ENCODE measurements at places on chromosomes 6 and 20. TPM values are rescaled to one million over a fixed set of nuclear protein-coding genes. Genes with fewer than 3 reads are reported as not detected.

GRCh38 chr20:42255821-42256220 is 637.6 kb upstream of the CHD6 start:
- no peak overlapping the region for H3K4me3 ChIP-seq
- no peak overlapping the region for H3K27ac ChIP-seq
- H3K27me3 ChIP-seq: no peaks in the 10 kb centered on the region
- H3K4me1 ChIP-seq: no peaks in the 10 kb centered on the region
- DNase-seq: no peak
- no peaks in the 10 kb centered on the region for H3K36me3 ChIP-seq

DNA sequence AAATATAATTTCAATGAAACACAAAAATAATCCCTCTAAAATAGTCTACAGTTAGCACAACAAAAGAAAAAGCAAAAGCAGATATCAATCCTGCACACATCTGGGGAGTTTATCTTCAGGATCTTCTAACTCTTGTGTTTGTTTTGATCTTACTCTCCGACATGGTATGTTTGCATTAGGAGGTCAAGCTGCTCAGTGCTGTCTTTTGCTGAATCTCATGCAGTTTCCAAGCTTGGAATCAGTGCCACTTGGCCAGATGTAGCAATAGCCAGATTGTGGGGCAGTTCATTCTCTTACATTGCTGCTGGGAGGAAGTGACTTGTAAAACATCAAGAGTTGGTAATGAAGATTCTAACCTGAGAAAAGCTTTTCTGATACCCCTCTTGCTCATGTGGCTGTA is 29.5 kb downstream of the RIOK1 start:
- no peaks in the 10 kb centered on the region for H3K27me3 ChIP-seq
- H3K36me3 ChIP-seq: no peaks in the 10 kb centered on the region
- no peak overlapping the region for H3K4me3 ChIP-seq
- H3K27ac ChIP-seq: no peak overlapping the region

DNA sequence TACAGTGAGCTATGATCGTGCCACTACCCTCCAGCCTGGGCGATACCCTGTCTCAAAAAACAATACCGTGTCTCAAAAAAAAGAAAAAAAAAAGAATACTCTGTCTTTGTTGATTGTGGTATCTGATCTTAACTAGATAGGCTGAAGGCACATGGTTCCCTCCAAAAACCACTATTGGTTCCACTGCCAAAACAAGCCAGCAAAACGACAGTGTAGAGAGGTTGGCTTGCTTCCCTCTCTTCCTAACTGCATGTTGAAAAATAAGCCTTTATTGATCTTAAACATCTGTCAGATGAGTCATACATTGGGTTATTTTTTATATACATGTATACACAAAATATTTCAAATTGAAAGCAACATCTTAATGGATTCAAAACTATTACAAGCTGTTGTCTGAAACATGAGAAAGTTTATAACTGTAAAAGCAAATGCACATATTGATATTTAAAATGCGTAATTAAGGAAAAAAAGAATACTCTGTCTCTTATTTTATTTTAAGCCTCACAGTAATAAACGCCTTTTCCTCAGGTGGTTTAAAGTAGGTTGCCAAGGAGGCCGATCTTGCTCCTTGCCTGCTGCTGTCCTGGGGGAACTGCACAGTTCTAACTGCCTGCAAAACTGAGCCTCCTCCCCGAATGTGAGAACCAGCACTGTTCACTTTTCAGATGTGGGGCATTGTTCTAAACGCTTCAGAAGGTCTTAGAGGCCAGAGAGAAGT is 7.0 kb upstream of the NINL start:
- DNase-seq: no peak
- H3K27me3 ChIP-seq: no peaks in the 10 kb centered on the region
- no peaks in the 10 kb centered on the region for H3K4me1 ChIP-seq
- H3K27ac ChIP-seq: no peak overlapping the region
- no peak overlapping the region for H3K4me3 ChIP-seq

CAGE1 gene
- total RNA-seq: not detected

GRCh38 chr6:72769459-72770125 is 147.7 kb downstream of the KCNQ5 start:
- no peaks in the 10 kb centered on the region for H3K4me1 ChIP-seq
- H3K27ac ChIP-seq: no peak overlapping the region

- H3K27me3 ChIP-seq: no peaks in the 10 kb centered on the region
- H3K4me1 ChIP-seq: peaks cover 72% of the 10 kb centered on the region
- H3K27ac ChIP-seq: peak overlapping the region; percentile 81
- no peaks in the 10 kb centered on the region for H3K36me3 ChIP-seq
Measured at GRCh38 chr20:25252686-25253421, 5.0 kb downstream of the PYGB start.
